Natural killer cell treated with Interleukin-12 subunit alpha and Interleukin-12 subunit beta and Interleukin-15 and Interleukin-18, amount 100 ng/mL, for 72 hours (primary cell): ENCODE measurements at places on chromosomes 6 and 20. TPM values are rescaled to one million over a fixed set of nuclear protein-coding genes. Genes with fewer than 3 reads are reported as not detected.

GRCh38 chr20:23203951-23204730, 118.0 kb upstream of the CD93 start:
- no peaks in the 10 kb centered on the region for H3K36me3 ChIP-seq
- peaks cover 19% of the 10 kb centered on the region for H3K27me3 ChIP-seq
- no peak for DNase-seq

GSTA3 gene
- not detected for total RNA-seq

DNA sequence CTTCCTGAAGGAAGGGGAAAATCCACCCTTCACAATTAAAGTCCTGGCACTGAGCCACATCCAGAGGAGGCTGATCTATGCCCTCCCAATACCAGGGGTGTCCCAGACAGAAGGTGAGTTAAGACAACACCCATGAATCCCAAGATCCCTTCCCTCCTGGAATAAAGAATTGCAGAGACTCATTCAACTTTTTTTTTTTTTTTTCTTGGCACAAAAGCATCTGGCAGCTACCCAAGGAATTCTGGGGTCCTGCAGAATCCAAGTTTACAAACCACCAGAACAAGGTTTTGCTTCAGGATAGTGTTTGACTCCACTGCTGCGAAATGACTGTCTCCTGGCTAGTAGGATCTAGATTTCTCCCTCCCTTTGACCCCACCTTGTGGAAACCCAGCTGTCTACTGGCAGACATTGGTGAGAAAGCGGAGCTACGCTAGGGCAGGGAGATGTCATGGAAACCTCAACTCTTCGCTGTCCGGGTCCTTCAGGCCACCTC, 37.4 kb downstream of the JAG1 start:
- H3K27me3 ChIP-seq, result no peaks in the 10 kb centered on the region
- no peak overlapping the region for H3K27ac ChIP-seq
- no peaks in the 10 kb centered on the region for H3K36me3 ChIP-seq
- no peak for DNase-seq
- no peaks in the 10 kb centered on the region for H3K4me1 ChIP-seq
- H3K4me3 ChIP-seq, result no peak overlapping the region

SIRPB2 gene
- total RNA-seq, result not detected

DNA sequence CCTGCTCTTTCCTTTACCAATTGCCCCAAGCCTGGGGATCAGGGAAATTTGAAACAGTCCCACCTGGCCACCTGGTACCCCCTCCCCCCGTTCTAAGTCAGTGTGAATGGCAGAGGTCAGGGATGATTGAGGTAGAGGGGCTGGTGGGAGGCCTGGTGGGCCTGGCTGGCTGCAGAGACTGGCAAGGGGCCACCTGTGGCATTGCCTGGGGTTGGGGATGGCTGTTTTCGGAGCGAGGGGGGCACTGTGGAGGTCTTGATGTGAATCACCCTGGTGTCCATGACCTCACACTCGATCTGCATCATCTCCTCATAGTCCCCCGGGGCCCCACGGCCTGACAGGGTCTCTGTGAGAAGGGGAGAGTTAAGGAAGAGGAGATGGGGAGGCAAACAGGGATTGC, 6.5 kb upstream of the TNXB start:
- H3K4me1 ChIP-seq, result peaks cover 17% of the 10 kb centered on the region
- H3K36me3 ChIP-seq, result peaks cover under 1% of the 10 kb centered on the region
- H3K4me3 ChIP-seq, result no peak overlapping the region
- DNase-seq, result no peak
- H3K27me3 ChIP-seq, result no peaks in the 10 kb centered on the region

POU5F1 gene
- total RNA-seq, result not detected

DNA sequence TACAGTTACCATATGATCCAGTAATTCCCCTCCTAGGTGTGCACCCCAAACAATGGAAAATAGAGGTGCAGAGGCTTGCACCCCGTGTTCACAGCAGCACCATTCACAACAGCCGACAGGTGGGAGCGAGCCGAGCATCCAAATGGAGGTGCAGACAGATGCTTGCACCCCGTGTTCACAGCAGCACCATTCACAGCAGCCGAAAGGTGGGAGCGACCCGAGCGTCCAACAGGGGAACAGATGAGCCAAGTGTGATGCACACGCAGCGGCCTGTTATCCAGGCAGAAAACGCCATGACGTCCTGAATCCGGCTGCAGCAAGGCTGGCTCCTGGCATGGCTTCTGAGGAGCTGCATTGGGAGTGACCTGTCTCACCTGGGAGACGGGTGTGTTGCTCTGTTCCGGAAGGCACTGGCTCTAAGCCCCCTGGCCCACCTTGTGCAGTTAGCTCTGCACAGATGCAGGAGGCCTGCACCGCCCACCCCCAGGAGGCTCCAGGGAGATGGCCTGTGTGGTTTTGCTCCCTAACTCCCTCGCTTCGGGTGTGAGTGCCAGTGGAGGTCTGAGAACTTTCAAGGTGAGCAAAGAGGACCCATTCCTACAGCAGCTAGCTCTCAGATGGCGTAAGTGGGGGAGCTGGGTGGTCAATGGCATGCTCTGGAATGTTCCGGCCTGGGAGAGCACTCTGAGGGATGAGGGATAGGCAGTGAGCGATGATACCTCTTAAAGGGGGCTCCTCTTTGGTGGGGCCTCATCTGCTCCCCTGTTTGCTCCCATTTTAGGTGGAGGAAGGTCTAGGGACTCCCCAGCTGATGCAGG, 47.8 kb upstream of the FRMD1 start:
- H3K27ac ChIP-seq, result no peak overlapping the region
- no peaks in the 10 kb centered on the region for H3K4me1 ChIP-seq
- H3K27me3 ChIP-seq, result peaks cover 6% of the 10 kb centered on the region
- no peak for DNase-seq
- no peaks in the 10 kb centered on the region for H3K36me3 ChIP-seq
- H3K4me3 ChIP-seq, result no peak overlapping the region

DNA sequence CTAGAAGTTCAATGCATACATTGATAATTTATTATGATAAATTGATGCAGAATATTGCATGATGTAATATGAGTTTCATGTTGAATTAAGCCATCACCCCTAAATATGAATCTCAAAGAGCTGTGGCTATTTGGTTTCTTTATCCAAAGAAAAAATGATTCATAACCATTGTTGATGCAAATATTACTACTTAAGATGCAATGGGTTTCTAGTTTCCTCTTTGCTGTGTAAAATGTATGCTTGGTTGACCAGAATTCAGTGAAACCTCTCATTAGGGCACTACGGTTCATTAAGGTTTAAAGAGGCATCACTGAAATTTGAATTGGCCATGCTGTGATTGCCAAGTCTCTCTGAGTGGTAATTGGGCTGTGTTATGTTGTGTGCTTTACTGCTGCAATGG, 492.5 kb upstream of the FLRT3 start:
- H3K36me3 ChIP-seq, result no peaks in the 10 kb centered on the region
- no peak overlapping the region for H3K4me3 ChIP-seq
- no peak for DNase-seq

PLEKHG1 gene
- 3.3 TPM for total RNA-seq

DNA sequence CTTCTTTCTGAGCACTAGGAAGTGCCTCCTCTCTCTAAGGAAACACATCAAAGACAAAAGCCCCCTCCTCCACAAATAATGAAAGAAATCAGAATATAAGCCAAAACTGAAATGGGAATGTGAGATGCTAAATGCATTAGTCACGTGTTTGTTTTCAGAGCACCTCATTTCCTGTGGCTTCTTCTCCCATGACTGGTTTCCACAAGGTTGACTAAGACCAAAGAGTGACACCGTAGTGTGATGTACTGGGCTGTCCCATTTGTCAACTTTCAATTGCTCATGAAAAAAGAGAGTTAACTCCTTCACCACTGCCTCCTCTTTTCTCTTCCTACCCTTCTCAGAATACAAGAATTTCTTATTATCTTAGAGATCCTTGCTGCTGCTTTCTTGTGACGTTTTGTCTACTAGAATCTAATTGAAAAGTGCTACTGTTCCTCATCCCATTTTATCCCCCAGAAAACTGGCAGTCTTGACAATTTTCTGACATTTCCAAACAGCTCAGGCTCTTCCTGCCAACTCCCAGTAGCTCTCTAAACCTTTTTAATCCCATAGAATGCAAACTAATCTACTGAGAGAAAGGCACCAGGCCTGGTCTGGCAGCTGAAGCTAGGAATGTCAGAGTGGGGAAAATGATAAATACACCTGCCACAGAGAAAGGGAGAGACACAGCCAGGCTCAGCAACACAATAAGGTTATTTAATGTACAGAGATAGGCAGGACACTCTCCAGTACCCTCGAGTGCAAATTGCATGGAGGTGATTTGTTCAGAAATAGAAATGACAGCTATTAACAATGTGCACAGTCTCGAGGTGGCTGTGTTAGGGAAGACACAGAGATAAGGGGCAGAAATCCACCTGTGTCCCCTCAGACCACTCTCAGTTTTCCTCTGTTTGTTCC, 671.7 kb upstream of the NRSN1 start:
- no peak for DNase-seq
- H3K27me3 ChIP-seq, result no peaks in the 10 kb centered on the region
- H3K4me3 ChIP-seq, result no peak overlapping the region
- H3K4me1 ChIP-seq, result no peaks in the 10 kb centered on the region
- peaks cover 4% of the 10 kb centered on the region for H3K36me3 ChIP-seq
- no peak overlapping the region for H3K27ac ChIP-seq

GSS gene
- 71.3 TPM for total RNA-seq

DNA sequence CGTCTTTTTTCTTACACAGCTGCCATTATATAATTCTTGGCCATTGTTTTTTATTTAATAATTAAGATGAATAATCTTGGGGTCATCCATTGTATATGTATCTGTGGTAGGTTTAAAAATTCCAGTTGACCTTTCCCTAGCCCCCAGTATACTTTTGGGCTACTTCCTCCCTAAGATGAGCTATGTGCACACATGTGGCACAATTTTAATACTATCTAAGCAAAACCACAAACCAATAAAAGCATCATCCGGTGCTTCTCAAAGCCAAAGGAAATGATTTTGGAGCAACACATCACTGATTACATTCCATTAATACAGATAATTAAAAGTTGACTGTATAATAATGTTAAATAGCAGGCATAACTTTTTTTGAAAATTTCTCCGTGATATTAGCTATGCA, 161.2 kb downstream of the ATXN1 start:
- H3K4me3 ChIP-seq, result no peak overlapping the region
- no peaks in the 10 kb centered on the region for H3K27me3 ChIP-seq
- no peak for DNase-seq
- no peak overlapping the region for H3K27ac ChIP-seq

DNA sequence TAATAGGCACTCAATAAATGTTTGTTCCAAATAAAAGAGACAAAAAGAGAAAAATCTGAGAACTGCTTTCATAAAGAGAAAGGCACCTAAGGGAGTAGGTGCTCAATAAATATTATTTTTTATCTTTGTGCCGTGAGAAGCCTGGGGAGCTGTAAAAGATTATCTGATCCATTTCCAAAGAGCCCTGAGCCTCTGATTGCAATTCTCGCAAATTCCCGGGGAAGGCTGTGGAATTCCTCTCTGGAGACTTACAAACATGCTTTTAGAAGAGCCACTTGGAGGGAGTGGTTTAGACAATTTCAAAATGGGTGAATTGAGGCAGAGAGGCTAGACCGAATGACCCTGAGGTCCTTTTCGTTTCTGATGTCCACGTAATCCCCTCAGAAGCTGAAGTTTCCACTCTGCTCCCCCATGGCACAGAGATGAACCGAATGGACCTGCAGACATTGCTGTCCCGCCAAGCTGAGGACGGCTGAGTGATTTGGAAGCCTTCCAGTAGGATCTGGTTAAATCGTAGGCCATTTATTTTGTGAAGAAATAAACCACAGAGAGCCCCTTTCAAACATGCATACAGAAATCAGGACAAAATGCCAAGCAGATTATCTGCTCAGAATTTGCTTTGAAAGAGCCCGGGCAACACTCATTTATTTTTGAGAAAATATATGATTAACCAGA, 77.8 kb downstream of the PKHD1 start:
- H3K27me3 ChIP-seq, result peaks cover 25% of the 10 kb centered on the region
- no peak for DNase-seq
- H3K27ac ChIP-seq, result no peak overlapping the region
- H3K36me3 ChIP-seq, result no peaks in the 10 kb centered on the region
- H3K4me1 ChIP-seq, result no peaks in the 10 kb centered on the region
